Nasal cavity respiratory epithelium epithelial cell of viscerocranial mucosa (primary cell): ENCODE measurements at places on chromosomes 4 and X. TPM values are rescaled to one million over a fixed set of nuclear protein-coding genes. Genes with fewer than 3 reads are reported as not detected.

The CTAG1B gene
- total RNA-seq, result not detected in 2 replicates

The BEX1 gene
- total RNA-seq, result not detected in 2 replicates

The PALLD gene
- total RNA-seq, result 303 and 367 TPM in 2 replicates

The WDR17 gene
- under 0.01 and 3.5 TPM in 2 replicates for total RNA-seq

The REPS2 gene
- total RNA-seq, result 0.68 and 3.6 TPM in 2 replicates

The PAGE3 gene
- not detected in 2 replicates for total RNA-seq

The BMP2K gene
- total RNA-seq, result 62.2 and 79.6 TPM in 2 replicates

The ARX gene
- total RNA-seq, result not detected in 2 replicates

The MXRA5 gene
- 0.34 and 22.8 TPM in 2 replicates for total RNA-seq

The ZXDA gene
- total RNA-seq, result 8.0 and 13.3 TPM in 2 replicates

The GLUD2 gene
- 0.34 and 0.93 TPM in 2 replicates for total RNA-seq

The GPR143 gene
- 0.64 and 0.68 TPM in 2 replicates for total RNA-seq

The SPIN4 gene
- total RNA-seq, result 1.5 and 2.1 TPM in 2 replicates

The PDGFC gene
- 51.3 and 58.8 TPM in 2 replicates for total RNA-seq

The GSX2 gene
- total RNA-seq, result not detected in 2 replicates

The AFF1 gene
- 15.4 and 39.9 TPM in 2 replicates for total RNA-seq
